ENCODE measurements at places on chromosomes 1 and 21.

GRCh38 chr1:86841116-86841515, 72.8 kb downstream of the SELENOF start:
- DNase-seq = no peak

GRCh38 chr1:175015243-175015642, 8.0 kb downstream of the MRPS14 start:
- DNase-seq = no peak

GRCh38 chr1:75796376-75797272, at the start of gene MSH4:
Gene MSH4 (plus strand): TSS chr1:75796882. CDS start chr1:75796986, 104 bp downstream.
- DNase-seq = no peak

DNA sequence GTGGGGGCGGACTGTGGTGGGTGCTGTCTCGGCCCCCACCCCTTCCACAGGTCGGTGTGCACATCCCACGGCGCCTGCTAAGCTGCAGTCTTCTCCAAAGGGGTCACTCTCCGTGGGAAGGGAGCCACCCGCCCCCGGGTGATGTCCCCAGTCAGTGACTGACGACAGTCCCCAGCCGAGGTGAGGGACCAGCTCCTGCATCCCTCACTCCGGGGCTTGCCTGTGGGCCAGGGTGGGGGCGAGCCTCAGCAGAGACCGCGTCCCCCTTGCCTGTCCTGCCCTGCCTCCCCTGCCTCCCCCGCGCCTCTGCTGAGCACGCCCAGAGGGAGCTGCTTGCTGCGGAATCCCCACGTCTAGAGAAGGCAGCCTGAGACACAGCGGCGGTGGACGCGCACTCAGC, 35.9 kb upstream of the PDE9A start:
- no peak for DNase-seq

GRCh38 chr1:157307491-157307890, 169.3 kb upstream of the ETV3 start:
- no peak for DNase-seq
